Fibroblast of villous mesenchyme (primary cell): ENCODE measurements at places on chromosomes 12 and 14. TPM values are rescaled to one million over a fixed set of nuclear protein-coding genes. Genes with fewer than 3 reads are reported as not detected.
A peak's percentile ranks its signal among the peaks of the same experiment; 100 is the strongest.

DNA sequence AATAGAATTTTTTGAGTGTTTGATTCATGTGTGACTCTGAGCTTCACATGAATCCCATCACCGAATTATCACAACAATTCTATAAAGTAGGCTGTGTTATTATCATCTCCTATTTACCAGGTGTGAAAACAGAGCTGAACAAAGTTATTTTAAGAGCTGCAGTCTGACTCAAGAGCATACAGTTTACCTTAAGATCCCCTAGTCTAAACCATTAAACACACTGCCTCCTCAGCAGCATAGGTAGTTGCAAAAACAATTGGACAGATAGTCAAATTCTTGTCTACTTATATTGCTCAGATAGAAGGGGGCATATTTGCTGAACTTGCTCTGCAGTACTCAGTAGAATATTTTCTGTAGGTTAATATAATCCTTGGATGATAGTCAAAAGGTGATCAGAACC lies 219.8 kb upstream of the ATP2B1 start:
- DNase-seq, result no peak

PLD4 gene
- under 0.01 TPM in 1 of 2 replicates, not detected in the other for total RNA-seq

DNA sequence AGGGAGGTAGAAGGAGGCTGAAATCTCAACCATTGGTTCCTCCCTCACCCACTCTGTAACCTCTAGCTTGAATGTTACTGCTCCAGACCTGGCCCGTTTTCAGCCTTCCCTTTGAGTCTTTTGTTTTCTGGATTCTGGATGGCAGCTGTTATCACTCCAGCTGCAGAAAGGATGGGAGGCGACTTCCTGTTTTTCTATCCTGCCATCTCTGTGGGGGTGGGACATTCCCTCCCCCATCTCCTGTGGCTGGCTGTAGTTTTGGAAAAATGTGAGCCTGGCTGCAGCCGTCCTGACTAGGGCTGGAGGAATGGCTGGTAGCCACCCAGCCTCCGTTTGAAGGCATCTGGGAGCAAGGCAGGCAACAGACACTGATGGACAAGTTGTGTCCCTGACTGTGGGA lies 2.9 kb upstream of the PPFIBP1 start:
- DNase-seq, result peak; percentile 36

DNA sequence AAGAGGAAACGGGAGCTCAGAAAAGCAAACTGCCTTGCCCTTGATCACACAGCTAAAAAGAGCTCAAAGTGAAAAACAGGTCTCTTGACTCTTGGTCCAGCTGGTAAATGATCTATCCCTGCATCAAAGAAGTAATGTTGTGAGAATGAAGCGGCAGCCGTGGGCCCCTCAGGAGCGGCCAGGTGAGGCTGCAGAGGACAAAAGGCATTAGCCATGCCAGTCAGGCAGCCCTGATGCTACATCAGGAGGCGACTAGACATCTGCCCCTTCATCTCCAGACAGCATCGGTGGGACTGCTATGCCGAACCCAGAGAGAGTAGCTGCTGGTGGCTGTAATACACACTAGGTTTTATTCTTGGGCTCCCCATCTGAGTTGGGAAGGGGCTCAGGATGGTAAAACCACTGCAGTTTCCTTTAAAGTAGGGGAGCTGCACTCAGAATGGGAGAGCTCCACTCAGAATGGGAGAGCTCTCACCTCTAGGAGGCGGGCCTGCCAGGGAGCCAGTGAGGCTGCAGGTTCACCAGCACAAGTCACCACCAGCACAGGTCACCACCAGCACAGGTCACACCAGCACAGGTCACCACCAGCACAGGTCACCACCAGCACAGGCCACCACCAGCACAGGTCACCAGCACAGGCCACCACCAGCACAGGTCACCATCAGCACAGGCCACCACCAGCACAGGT lies 120.1 kb downstream of the TSPAN9 start:
- no peak for DNase-seq

KRT1 gene
- total RNA-seq, result not detected in 2 replicates

DNA sequence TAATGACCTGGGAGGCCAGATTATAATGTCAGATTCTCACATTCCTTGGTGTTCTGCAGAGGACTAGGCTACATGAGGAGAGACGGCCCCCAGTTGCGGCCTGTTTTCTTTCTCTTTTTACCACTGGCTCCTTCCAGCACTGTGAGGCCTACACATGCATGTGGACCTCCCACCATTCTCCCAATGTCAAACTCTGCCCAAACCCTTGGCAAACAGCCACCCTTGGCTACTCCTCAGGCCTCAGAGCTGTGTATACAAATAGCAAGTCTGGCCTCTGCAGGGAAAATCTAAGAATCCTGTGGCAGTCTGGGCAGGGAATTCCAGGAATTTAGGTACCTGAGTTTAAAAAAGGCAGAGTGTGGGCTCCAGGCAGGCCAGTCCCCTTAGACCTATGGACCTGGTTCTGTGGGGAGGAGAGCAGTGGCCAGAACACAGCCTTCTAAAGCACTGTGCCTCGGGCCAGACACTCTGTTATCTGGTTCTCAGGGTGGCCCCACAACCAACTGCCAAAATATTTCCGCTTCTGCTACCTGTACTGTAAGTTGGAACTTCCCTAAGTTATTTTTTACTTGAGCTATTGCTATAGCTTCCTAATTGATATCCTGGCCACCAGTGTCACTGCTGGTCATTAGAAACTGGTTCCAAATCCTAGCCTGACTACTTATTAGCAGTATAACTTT lies 19.9 kb upstream of the NEDD1 start:
- peak; percentile 19 for DNase-seq

DNA sequence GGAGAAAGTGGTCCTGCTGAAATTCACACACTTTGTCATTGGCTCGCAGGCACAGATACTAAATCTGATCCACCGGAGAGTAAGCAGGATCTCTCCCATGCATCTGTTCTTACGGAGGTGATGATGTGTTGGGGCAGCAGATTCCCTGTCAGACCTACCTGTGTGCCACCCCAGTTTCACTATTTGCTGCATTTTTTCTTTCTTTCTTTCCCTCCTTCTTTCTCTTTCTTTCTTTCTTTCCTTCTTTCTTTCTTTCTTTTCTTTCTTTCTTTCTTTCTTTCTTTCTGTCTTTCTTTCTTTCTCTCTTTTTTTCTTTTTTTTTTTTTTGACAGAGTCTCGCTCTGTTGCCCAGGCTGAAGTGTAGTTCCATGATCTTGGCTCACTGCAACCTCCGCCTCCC lies 37.4 kb downstream of the WSCD2 start:
- no peak for DNase-seq

- DNase-seq, result no peak
These were observed 58.7 kb upstream of the RD3L start for GRCh38 chr14:104001003-104001402.

ASIC1 gene
- total RNA-seq, result 1.3 and 1.6 TPM in 2 replicates

DNA sequence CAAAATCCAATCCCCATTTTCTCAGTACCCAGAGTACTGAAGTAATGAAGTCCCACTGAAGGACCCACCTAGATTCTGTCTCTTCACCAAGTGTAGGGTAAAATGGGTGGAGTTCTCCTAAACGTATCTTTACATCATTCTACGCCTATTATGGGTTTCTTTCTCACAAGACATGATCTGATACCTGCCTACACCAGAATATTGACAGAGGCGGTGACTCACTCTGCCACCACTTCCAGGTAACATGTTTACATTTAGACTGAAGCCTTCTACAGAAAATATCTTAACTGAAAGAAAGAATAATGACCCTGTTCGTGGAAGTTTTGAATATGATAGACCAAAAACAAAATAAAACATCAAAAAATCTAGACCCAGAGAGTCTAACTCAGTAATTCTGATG lies 89.8 kb downstream of the BTG1 start:
- no peak for DNase-seq

DNA sequence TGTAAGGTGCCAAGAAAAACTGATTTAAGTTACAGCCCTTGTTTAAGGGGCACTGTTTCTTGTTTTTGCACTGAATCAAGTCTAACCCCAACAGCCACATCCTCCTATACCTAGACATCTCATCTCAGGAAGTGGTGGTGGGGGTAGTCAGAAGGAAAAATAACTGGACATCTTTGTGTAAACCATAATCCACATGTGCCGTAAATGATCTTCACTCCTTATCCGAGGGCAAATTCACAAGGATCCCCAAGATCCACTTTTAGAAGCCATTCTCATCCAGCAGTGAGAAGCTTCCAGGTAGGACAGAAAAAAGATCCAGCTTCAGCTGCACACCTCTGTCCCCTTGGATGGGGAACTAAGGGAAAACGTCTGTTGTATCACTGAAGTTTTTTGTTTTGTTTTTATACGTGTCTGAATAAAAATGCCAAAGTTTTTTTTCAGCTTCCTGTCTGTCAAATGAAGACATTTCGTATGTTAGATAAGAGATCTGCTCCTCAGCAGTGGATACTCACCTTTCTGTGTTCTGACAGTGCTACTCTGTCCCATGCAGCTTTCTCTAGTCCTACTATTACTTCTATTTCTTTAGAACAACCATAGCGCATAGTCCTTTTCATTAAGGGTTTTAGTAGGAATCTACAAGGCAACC lies 1.2 kb upstream of the PA2G4 start:
- no peak for DNase-seq

KRT6A gene
- total RNA-seq, result not detected in 2 replicates

GLIPR1L1 gene
- not detected in 2 replicates for total RNA-seq

DNA sequence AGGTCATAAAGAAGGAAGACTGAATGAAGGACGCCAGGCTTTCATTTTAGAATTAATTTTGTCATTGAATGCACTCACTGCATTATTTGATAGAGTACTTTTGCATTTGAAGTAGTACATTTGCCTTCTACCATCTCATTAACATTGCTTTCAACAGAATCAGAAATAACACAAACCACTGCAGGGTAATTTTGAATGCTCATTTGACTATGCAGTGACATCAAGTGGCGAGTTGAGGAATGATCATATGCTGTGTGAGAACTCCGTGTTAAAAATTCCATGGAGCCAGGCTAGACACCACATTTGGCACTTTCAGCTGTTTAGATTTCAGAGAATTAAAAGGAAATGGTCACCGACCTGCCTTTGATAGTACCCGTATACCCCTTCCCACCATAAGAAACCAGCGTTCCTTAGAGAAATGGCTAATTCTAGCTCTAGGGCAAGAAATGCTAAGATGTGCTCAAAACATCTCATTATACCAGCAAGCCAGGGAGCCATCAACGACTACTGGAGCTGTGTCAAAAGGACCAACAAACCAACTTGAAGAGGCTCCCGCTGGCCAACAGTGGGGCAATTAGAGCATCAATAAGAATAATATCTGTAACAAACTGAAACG lies 16.5 kb downstream of the HEBP1 start:
- DNase-seq, result peak; percentile 70

DNA sequence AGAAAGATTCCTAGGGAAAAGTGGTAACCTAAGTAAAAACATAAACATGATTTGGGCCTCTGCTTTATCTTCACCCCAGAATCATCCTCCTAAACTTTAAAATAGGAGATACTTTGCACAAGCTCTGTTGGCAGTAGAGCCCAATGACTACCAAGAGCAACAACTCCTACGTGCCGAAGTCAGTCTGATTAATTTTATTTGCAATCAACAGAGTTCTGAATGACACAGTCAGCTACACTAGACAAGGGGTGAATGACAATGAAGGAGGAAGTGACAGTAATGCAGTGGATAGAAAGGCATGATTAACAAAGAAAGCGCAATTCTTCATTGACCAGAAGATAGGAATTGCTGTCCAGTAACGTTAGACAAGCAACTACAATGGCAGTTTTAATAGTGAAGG lies 957.9 kb upstream of the USP15 start:
- no peak for DNase-seq

SELPLG gene
- total RNA-seq, result 1.3 and 2.2 TPM in 2 replicates

DNA sequence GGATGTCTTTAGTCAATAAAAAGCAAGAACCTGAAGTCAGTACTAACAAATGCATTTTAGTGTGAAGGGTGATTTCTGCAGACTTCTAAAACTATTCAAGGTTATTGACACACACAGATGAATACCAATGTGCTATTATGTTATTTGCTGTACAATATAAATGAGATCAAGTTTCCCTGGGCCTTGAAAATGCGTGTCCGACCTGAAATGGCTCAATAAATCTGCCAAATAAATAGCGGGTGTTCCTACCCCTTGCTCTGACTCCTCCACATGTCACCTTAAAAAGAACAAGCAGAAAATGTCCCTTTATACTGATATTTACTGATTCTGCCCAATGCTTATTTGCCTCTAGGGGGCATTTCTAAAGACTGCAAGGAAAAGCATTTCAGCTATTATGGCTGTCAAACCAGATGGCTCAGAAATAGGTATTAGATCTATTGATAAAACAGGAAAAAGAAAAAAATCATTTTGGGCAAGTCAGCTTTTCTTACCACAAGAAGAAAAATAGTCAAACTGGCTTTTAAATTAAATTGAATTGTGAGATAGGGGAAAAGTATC lies 367.3 kb upstream of the KITLG start:
- no peak for DNase-seq

BCL11B gene
- not detected in 2 replicates for total RNA-seq

DNA sequence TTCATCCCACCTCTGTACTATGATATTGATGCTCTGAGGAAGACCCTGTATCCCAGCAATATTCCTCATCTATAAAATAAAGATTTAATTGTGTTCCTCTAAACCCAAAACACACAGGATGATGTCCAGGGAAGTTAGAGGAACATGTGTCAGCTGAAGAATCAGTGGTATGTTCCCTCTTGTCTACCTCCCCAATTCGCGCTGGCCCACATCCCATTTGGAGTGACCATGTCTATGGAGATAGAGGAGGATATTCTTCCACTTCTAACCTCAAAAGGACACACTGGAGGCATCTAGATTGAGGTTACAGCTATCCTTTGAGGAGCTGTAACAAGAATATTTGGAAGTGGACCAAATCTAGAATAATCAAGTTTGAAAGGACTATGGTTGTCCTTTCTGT lies 1.3 kb upstream of the APOLD1 start:
- DNase-seq, result no peak
